Activated CD4-positive, alpha-beta T cell treated with anti-CD3 and anti-CD28 coated beads for 24 hours (primary cell): ENCODE measurements at places on chromosomes 2 and 18.

DNA sequence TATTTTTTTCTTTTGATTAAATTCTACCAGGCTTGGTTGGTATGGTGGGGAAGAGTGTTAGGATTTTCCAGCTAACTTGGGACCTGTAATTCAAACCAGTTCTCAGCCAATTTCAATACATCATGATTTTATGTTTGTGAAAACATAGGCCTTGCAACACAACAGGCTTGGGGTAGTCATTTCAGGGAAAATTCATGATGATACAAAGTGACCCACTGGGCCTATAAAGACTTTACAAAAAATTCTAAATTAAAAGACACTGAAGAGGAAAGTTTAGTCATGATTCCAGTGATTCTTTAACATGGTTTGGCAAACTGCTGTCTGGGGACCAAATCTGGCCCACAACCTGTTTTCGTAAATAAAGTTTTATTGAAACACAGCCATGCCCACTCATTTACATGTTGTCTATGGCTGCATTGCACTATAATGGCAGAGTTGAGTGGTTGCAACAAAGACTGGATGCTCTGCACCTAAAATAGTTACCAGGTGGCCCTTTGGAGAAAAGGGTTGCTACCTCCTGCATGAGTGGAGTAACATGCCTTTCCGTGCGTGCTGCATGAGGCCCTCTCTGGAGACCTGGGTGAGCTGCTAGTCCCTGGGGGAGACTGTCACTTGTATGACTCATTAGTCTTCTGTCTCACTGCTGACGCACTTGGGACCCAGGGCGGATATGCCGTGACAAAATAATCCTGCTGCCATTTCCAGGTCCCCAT lies 73.6 kb downstream of the NPAS2 start:
- no peak for DNase-seq

DNA sequence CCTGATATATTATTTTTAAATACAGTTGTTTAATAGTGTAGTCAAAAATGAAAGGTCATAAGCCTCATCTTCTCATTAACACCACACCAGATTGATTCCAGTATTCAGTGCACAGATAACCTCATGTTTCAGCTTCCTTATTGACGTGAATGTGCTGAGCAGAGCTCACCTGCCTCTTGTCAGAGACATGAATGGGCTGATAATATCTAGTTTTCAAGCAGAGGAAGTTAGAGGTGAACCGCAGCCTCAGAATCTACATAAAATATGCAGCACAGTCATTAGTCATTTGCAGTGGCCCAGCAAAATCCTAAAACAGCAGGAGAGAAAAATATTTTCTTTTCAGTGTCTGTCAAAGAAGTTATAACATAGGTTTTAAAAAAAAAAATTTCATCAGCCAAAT lies 216.2 kb downstream of the GBX2 start:
- DNase-seq = peak; percentile 1

DNA sequence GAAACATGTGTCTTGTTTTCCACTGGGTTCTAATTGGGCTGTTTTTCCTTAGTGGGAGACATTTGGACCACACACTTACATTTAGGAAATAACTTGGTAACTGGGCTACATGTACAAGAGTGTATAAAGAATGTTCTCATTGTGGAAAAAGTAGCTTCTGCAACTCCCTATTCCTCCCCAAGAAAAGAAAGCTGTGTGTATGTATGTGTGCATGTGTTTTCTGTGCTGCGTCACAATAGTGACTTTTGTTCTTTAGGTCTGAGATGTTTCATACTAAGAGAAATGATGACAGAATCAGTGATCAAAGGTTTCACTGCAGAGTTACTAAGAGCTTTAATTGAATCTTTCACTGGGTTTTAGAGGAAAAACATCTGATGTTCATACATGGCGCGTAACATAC lies 82.7 kb downstream of the TANC1 start:
- DNase-seq = no peak

DNA sequence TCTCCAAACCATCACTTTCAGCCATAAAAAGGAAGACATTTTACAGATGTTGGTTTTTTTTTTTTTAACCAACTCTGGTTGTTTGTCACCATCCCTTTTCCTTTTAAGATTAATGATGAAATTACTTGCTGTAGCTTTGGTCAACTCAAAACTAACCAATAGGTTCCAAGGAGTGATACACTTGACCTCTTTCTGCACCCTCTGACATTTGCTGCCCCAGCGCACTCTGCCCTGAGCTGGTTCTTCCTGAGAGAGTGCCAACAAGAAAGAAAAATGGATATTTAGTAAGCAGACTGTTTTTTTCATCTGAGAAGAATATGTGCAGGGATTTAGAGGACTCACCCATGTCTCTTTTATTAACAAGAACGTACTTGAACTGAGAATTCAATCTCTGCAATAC lies 520.0 kb downstream of the TXNL1 start:
- no peak for DNase-seq

GRCh38 chr2:42961385-42961811 lies 169.0 kb upstream of the HAAO start:
- no peak for DNase-seq
